Activated CD4-positive, alpha-beta T cell treated with anti-CD3 and anti-CD28 coated beads, Interleukin-2, Interleukin-6, amounts not matched to agents 100 ng/mL and 50 ng/mL, durations not matched to agents 16 hours and 8 hours (primary cell): ENCODE measurements at places on chromosomes 12 and 14.

DNA sequence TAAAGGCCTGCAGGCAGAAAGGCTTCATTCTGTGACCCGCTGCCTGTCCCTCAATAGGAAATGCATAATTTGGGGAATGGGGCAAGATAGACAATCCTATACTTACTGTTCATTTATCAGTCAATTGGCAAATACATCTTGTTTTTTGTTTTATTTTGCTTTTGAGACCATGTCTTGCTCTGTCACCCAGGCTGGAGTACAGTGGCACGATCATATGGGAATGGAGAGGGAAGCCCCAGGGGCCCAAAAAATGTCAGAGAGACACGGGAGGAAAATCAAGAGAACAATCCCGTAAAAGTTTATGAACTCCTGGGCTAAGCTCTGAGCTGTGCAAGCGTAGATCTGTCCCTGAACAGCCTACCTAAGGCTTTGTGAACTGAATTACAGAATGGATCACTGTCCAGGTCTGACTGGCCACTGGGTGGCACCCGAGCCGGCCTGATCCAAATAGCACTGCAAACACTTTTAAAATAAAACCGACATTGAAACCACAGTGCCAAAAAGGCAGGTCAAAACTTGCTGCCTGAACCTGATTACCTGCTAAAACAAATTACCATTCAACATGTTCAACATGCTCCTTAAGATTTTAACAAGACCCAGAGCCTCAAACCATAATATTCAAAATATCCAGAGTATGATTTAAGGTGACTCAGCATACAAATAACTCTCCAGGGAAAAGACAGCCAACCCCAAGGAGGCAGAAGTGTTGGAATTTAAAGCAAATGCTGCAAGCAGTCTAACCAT lies 11.8 kb downstream of the COPS7A start:
- DNase-seq: peak; percentile 43

DNA sequence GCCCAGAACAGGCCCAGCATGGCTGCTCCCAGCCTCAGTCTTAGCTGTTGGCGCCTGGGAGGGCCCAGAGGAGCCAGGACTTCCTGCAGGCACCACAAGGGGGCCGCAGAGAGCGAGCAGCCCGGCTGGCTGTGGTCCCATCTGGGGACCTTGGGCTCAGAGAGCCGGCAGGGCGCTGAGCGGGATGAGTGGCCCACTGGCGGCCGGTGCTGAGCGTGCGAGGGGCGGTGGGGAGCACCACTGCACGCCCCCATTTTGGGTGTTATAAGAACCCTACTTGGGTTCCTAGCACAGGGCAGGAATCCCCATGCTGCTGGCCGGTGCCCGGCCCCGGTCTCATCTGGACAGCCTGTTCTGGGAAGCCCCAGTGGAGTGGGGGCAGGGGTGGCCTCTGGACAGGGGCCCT lies 25.9 kb upstream of the CRIP2 start:
- peak; percentile 67 for DNase-seq

- DNase-seq: no peak
Observed at GRCh38 chr14:63454863-63455622, 88.1 kb downstream of the PPP2R5E start.

GRCh38 chr12:120689397-120690082 lies 2.6 kb downstream of the MLEC start:
- no peak for DNase-seq

DNA sequence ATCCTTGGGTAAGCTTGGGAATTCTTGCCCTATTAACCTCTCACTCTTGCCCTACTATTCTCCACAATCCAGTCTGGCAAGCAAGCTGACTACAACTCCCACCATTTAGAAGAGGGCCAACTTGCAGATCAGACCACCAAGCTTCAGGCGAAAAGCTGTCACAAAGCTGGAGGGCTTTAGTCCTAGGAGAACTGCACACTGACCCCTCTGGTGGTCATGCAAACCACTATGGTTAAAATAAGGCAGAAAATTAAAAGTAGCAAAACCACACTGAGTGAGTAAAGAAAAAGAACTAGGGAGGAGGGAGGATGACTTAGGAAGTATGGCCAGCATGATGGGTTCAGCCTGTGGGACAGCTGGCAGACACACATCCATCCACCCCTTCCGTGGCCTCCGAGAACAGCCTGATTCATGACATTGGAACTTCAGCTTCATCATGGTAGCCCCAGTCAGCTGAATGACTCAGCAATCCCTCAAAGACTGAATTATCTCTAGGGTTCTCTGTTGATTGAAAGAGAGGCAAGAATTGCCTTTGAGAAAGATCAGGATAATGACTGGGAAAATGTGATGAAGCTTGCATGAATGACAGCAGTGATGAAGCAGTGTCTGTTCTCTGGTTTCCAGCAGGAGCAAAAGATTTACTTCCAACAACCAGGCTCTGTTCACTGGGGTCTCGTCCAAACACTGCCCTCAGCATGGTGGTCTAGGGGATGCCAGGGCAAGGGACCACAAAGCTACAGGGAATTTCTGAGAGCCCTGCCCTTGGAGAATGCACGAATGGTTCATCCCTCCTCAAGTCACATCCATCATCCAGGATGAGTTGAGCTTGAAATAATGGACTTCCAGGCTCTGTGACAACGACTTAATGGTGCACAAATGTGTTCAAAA lies 24.4 kb downstream of the PITPNM2 start:
- DNase-seq: no peak

DNA sequence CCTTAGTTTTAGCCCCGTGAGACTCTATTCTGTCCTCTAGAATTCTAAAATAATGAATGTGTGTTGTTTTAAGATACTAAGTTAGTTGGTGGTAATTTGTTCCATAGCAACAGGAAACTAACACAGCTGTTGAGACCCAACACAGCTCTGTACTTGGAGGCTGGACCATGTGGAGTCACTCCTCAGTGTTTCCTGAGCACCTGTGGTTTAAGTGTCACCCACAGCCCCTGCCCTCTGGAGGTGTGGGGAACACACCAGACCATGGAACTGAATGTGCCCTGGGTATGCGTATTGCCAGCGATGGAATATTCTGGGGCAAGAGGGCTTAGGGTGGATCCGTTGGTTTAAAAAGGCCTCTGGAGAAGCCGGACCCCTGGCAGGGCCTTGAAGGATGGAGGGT lies 16.6 kb upstream of the GPR68 start:
- peak; percentile 79 for DNase-seq

GRCh38 chr12:97306147-97306546 lies 156.5 kb upstream of the RMST start:
- no peak for DNase-seq

GRCh38 chr14:85811340-85811739 lies 281.4 kb downstream of the FLRT2 start:
- no peak for DNase-seq

DNA sequence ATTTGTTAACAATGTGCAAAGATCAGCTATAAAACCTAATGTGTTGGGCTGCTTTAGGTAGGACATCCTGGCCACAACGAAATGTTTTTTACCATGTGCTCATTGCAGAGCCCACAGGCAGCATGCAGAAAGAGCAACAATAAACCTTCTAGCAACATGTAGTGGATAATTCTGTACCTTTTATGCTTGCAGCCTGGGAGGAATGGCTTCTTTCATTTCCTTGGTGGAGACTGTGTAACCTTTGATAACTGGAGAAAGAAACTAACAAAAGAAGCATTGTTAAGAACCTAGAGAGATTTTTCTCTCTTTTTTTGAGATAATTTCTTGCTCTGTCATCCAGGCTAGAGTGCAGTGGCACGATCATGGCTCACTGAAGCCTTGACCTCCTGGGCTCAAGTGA lies 225.5 kb upstream of the PRICKLE1 start:
- no peak for DNase-seq

- peak; percentile 63 for DNase-seq
Observed at GRCh38 chr12:9039397-9039977, 50.1 kb downstream of the KLRG1 start.

GRCh38 chr12:123227581-123228258 lies 5.2 kb downstream of the MPHOSPH9 start:
- DNase-seq: no peak

DNA sequence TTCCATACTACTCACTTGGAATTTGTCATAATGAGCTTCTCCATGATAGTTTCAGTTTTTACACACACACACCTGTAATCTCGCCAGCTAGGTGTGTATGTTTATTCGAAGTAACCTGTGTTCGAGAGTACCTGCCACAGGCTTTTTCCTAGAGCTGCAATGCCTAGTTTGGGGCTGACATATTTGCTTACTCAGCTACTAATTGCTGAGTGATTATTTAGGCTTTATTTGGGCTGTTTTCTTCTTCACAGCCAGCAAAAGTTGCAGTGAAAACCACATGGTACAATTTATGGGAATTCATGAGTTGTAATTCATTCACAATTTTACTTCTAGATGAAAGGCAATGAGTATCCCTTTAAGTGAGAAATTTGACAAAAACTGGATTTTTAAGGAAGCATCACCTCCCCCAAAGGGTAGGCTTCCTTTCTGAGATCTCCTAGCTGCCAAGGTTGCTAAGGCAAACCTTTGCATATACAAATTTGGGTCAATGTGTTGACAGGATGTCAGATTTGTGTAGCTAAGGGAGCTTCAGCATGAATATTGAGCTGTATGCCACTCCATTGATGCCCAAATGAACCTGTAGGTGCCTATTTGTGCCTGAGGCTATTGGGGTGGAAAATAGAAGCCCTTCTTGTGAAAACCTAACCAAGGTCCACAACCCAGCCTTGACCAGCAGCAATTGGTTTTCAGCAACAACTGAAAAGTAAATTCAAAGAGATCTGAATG lies 108.7 kb upstream of the OTX2 start:
- no peak for DNase-seq

DNA sequence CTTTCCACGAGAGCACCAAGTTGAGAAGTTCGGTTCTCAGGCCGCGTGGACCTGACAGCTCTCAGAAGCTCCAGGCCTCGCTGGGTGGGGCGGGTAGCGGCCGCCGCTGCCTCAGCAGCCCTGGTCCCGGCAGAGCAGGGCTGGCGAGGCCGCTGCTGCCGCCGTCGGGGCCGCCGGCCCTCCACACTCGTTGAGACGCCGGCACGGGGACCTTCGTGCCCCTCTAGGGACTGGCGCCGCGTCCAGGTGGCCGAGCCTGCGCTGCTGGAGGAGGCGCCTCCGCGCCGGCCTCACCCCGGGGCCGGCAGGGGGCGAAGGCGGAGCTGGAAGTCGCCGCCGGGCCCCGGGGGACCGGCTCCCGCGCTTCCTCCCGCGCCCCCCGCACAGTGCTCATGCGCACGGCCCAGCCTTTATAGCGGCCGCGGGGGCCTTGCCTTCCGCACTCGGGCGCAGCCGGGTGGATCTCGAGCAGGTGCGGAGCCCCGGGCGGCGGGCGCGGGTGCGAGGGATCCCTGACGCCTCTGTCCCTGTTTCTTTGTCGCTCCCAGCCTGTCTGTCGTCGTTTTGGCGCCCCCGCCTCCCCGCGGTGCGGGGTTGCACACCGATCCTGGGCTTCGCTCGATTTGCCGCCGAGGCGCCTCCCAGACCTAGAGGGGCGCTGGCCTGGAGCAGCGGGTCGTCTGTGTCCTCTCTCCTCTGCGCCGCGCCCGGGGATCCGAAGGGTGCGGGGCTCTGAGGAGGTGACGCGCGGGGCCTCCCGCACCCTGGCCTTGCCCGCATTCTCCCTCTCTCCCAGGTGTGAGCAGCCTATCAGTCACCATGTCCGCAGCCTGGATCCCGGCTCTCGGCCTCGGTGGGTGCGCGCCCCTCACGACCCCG lies at the start of gene COCH:
Gene COCH, plus strand, starts transcription at position 440 of the 879 bp plus-strand sequence. Its CDS starts 380 bp downstream, at position 820.
- peak; percentile 18 for DNase-seq

DNA sequence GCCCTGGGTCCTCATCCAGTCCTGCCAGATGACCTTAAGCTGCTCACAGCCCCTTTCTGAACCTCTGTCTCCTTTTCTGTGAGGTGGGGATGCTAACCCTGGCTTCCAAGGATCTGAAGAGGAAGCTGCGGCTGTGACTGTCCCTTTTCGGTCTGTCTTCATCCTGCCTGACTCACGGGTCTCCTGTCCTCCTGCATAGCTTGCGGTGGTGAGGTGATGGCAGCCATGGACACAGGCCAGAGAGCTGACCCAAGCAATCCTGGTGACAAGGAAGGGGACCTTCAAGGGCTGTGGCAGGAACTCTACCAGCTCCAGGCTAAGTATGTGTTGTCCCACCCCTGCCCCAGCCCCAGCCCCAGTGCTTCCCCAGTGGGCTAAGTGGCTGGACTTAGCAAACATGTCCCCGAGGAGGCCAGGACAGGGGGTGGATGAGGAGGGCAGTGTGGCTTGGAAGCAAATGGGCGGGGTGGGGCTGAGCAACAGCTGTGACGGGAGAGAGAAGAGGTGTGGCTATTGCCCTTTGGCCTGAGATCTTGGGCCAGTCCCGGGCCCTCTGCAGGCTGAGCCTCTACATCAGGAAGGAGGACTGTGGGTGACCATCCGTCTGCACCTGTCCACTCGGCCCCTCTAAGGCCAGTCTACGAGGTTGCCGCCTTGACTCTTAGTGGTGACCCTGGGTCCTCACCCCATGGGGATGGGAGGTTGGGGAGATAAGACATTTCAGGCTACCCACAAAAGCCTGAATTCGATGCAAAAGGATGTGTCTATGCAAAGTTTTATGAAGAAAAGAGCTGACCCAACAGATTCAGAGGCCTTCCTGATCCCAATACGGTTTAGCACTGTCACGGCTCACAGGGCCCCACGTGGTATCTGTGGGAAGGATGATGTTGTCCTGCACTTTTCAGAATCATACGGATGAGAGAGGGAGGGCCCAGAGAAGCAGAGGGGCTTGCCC lies 1.1 kb downstream of the CCDC197 start:
- DNase-seq: no peak

GRCh38 chr12:105206686-105207374 lies 29.1 kb downstream of the APPL2 start:
- DNase-seq: no peak

DNA sequence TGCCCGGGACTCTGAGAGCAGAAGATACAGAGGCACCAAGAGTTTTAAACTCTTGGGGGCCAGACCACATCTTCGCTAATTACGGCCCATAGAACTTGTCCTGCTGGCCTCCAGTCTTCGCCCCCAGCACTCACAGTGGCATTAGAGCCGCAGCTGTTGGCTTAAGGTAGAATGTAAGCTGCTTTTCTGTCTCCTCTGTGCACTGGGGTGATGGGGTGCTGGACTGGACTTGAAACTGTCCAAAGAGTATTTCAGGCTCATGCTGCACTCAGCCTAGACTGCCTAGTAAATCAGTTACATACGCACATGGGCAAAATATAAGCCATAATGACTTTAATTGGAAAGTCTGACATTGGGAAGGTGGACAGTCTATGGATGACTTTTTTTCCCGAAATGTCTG lies 29.0 kb downstream of the YY1 start:
- DNase-seq: no peak

GRCh38 chr14:105292826-105293711 lies 7.7 kb downstream of the BRF1 start:
- peak; percentile 73 for DNase-seq

DNA sequence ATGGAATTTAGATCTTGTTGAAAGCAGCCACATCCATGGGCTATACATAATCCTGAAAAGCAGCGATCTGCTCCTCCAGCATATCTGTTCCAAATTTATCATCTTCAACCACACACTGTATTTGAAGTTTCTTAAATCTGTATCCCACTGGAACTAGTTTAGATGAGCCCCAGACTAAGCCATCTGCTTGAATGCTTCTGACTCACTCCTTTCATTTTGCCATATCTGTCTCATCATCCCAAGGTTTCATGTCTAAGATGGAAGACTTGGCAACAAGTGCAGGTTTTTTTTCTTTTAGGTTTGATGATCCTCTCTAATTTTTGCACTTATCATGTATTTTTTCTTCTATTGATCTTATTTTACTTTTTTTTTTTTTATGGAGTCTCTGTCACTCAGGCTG lies 54.4 kb upstream of the TMEM263 start:
- no peak for DNase-seq

GRCh38 chr12:32120419-32120818 lies 13.8 kb downstream of the BICD1 start:
- peak; percentile 33 for DNase-seq

GRCh38 chr12:67691220-67691619 lies 42.7 kb downstream of the DYRK2 start:
- DNase-seq: no peak
